RKO (cell line): ENCODE measurements at places on chromosomes 13 and 19.

- DNase-seq = no peak
Measured at GRCh38 chr19:628168-628567, 5.2 kb downstream of the POLRMT start.

- no peak for DNase-seq
Measured at GRCh38 chr13:113305208-113305607, 8.2 kb downstream of the LAMP1 start.

GRCh38 chr19:51034704-51035103, at the start of gene KLK12:
KLK12 (minus strand) TSS chr19:51035002; CDS start chr19:51034621, 381 bp downstream.
- no peak for DNase-seq

GRCh38 chr13:39373145-39373544, 229.8 kb downstream of the LHFPL6 start:
- DNase-seq = no peak
